Epithelial cell of proximal tubule (primary cell): ENCODE measurements at places on chromosomes 5 and 9. TPM values are rescaled to one million over a fixed set of nuclear protein-coding genes. Genes with fewer than 3 reads are reported as not detected.

The MLANA gene
- total RNA-seq = not detected in 2 replicates

The PCDHB15 gene
- 0.07 and 0.29 TPM in 2 replicates for total RNA-seq

The AGXT2 gene
- not detected in 2 replicates for total RNA-seq

The BRD3 gene
- total RNA-seq = 16.6 and 19.9 TPM in 2 replicates

The PPP2R2B gene
- total RNA-seq = 1.1 and 3.9 TPM in 2 replicates

The MUSK gene
- total RNA-seq = not detected in 2 replicates

The PCDHAC1 gene
- not detected in 2 replicates for total RNA-seq

The SEC16A gene
- total RNA-seq = 36.4 and 41.7 TPM in 2 replicates

- no peak for DNase-seq
These were observed 13.4 kb downstream of the ELOVL7 start for GRCh38 chr5:60830581-60831127.

DNA sequence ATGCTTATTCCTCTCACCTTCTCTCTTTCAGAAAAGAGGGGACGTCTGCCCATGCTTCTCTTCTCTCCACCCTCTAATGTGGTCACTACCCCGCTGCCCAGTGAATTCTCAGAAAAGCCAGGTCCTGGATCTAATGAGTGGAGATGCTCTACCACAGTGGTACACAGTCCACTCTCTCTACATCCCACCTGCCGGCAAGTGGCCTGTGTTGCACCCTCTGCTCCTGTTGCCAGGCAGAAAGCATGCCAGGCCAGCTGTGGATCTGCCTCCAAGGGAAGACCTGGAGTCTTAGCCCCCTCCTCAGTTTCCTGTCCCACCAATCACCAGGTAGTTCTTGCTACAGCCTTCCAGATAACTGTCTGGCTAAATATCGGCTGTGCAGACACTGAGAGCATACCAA lies 71.2 kb upstream of the SPDL1 start:
- no peak for DNase-seq

- no peak for DNase-seq
These were observed 27.7 kb downstream of the SLC22A5 start for GRCh38 chr5:132397224-132397623.

- no peak for DNase-seq
These were observed 67.1 kb upstream of the CDK20 start for GRCh38 chr9:88041447-88041846.

GRCh38 chr9:100436571-100436970 lies 9.6 kb downstream of the MSANTD3 start:
- no peak for DNase-seq

GRCh38 chr5:1891391-1891790 lies 8.7 kb upstream of the IRX4 start:
- DNase-seq = no peak

GRCh38 chr9:121667214-121667613 lies 15.8 kb downstream of the DAB2IP start:
- no peak for DNase-seq

DNA sequence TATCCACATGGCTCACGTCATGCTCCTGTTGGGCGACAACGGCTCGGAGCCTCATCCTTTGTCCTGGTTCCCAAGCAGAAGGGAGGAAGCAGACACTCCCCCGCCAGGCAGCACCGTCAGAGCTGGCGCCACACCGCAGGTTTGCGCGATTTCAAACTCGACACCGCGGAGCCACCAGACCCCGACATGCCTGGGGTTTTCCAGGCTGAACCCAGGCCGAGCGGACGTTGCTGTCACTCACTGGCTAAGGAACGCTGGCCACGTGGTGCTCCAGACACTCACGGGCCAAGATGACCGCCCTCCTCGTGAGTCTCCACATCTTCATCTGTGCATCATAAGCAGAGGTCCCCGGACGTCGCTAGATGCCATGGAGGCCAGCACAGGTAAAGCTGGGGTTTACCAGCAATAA lies 9.0 kb downstream of the TERT start:
- DNase-seq = no peak

DNA sequence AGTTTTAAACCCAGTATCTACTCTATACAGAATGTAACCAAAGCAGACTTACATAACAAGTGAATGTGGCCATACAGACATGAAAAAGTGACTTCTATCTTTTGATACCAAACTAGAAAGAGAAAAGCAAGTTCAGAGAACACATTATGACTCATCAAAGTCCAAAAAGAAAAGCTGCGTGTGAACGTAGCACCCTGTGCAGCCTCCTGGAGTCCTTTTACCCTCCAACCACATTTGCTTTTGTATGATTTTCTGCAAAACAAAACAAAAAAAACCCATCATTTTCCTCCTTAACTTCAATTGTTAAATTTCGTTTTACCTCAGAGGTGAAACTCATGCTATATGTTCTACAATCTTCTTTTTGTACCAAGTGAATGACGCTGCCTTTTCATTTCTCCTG lies 2.8 kb upstream of the SMARCA2 start:
- no peak for DNase-seq

- DNase-seq = no peak
These were observed 114.8 kb downstream of the ROR2 start for GRCh38 chr9:91835216-91835615.

GRCh38 chr9:125361837-125362531 lies 100.4 kb downstream of the GAPVD1 start:
- no peak for DNase-seq

- no peak for DNase-seq
These were observed 1.9 kb downstream of the RASEF start for GRCh38 chr9:83061036-83061435.

- no peak for DNase-seq
These were observed 174.3 kb downstream of the TRPM3 start for GRCh38 chr9:70947086-70947485.

- no peak for DNase-seq
These were observed 103.3 kb downstream of the ARHGEF28 start for GRCh38 chr5:73729329-73729728.

DNA sequence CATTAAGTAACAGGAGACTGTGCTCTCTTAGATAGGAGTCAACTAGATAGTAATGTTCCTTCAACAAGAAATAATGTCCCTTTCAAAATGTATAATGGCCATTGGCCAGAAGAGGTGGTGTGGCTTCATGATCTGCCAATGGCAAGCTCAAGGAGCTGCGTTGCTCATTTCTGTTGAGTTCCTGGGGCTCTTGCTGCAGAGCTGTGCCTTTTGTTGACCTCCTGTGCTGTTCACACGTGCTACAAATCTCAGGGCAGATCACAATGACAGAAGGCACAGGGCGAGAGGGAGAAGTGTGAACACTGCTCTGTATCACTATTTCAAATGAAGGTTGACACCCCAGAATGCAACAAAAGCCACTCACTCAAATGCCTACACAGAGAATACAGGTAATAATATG lies 16.0 kb upstream of the TBC1D2 start:
- no peak for DNase-seq

GRCh38 chr9:119898316-119898715 lies 529.1 kb upstream of the BRINP1 start:
- no peak for DNase-seq

DNA sequence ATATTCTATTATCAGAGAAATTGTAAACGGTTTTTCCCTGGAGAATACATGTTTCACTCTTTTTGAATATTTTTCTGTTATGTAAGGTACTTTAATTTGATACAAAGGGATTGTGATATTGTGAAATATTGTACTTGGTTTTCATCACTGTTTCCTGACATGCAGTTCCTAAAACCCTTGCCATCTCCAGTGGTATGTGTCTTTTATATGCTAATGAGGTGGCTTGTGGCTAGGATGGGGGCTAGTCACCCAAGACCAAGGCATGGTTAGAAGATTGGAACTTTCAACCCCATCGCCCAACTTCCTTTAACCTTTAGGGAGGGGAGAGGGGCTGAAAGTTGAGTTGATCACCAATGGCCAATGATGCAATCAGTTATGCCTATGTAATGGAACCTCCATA lies 160.6 kb downstream of the TAF11L14 start:
- DNase-seq = no peak
